ENCODE measurements at places on chromosomes 16 and 17. TPM values are rescaled to one million over a fixed set of nuclear protein-coding genes. Genes with fewer than 3 reads are reported as not detected.

GRCh38 chr17:57517273-57517631 is 227.8 kb downstream of the CCDC182 start:
- DNase-seq: no peak

DNA sequence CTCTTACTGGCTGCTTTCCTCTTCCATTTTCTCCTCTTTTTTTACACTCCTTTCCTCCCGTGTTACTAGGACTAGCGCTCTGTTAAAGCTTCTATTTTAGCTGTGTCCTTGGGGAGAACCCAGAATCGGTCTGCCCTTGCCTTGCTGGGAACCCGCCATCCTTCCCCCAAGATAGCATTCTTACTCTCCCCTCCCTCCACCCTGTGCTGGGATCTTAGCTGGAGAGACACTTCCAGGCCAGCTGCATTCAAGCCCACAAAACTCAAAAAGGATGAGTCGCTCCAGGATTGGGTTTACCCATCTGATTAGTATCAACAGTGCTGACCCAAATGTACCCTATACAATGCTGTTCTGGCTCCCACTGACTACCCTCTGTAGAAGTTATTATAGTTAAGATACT is 200.5 kb upstream of the ASIC2 start:
- DNase-seq: no peak

The ATP2C2 gene
- 17.1 TPM for total RNA-seq

GRCh38 chr16:14452066-14452465 is 178.0 kb downstream of the PARN start:
- DNase-seq: no peak
